ENCODE measurements at places on chromosomes 7 and 10. TPM values are rescaled to one million over a fixed set of nuclear protein-coding genes. Genes with fewer than 3 reads are reported as not detected.

Gene C10orf62
- total RNA-seq, result not detected

Gene ADAM12
- total RNA-seq, result 82.7 TPM

Gene SLC39A12
- not detected for total RNA-seq

Gene INMT
- total RNA-seq, result 219 TPM

Gene CYP3A4
- not detected for total RNA-seq

Gene NOS3
- total RNA-seq, result 4.6 TPM

Gene OR2A12
- total RNA-seq, result not detected

Data from fibroblast of the aortic adventitia (primary cell).